CMK (cell line): ENCODE measurements at places on chromosomes 7 and 10.

GRCh38 chr7:80312139-80312661 lies 177.6 kb downstream of the GNAI1 start:
- no peak for DNase-seq

GRCh38 chr10:55368467-55368866 lies 567.4 kb upstream of the PCDH15 start:
- DNase-seq, result no peak

DNA sequence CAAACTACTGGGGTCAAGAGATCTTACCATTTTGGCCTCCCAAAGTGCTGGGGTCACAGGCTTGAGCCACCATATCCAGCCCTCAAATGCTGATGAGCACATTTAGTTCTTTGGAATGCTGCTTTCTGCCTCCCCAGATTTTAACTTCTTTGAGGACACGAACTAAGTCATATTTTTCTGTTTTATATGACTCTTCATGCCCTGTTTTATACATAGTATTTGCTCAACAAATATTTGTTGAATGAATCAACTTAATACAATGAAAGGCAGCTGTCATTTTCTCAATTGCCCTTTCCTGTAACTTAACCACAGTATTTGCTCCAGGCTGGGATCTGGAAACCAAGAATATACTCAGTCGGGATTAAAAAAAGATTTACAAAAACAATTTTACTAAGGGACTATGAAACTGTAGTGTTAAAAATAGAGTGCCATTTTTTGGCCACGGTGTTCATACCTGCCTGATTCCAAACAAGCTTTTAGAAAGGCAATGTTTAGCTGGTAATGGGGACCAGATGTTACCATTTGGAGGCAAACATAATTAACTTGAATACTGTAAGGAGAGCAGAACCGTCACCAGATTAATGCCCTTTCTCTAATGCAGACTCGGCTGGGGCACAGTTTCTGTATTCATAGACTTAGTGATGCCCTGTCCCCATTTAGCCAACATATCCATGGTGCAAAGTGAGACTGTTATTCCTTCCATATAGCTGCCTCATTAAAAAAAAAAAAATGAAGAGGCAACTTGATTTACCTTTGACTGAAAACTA lies 117.6 kb downstream of the NRP1 start:
- no peak for DNase-seq

DNA sequence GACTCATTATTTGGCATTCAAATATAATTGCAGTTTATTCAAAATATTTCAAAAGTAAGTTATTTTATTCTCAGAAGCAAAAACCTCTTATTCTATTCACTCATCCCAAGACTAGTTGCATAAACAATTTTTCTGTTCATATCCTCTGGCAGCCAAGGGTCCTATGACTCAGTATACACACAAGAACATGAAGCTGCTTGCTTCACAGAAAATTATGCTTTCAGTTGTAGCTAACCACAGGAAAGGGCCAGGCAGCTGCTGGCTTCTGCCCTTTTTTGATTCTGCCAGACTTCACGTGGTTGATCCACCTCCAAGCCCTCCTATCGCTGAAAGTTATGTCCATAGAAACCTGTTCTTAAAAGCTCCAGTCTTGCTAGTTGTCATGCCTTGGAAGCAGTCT lies 108.8 kb downstream of the ABCA13 start:
- no peak for DNase-seq

DNA sequence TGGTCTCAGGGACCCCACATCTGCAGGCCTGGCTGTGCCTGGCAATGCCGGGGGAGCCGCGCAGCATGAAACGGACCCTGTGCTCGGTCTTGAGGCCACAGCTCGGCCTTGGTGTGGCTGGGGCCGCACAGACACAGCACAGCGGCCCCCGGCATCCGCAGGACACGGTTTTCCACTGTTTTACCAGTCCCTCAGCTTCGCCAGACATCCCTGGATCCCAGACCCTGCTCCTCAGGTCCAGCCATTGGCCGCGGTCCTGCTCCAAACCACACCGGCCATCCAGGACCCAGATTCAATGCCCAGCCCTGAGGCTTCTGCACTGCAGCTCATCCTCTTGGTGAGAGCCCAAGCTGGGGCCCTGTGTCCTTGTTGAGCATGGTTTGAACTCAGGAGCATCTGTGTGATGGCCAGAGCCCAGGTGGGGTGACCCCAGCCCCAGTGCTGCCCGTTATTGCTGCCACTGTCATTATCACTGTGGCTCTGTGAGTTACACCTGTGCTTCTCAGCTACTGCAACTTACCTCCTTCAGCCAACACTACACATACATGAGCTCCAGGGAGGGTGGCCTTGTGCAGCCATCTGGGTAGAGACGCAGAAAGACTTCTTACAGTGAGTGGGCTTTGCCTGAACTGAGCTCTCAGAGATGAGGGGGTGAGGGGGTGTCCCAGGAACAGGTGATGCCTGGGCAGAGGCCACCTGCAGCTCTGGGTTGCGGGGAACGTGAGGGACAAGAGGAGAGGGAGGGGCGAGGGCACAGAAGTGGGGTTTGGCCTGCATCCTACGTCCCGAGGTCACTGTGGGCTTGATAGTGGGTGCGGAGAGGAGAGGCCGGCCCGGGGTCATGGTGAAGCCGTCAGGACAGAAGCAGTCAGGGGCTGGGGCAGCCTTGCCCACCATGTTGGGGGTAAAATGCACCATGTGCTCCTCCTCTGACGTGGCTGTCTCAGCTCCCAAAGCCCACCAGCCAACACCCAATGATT lies 567.6 kb downstream of the PTPRN2 start:
- no peak for DNase-seq

DNA sequence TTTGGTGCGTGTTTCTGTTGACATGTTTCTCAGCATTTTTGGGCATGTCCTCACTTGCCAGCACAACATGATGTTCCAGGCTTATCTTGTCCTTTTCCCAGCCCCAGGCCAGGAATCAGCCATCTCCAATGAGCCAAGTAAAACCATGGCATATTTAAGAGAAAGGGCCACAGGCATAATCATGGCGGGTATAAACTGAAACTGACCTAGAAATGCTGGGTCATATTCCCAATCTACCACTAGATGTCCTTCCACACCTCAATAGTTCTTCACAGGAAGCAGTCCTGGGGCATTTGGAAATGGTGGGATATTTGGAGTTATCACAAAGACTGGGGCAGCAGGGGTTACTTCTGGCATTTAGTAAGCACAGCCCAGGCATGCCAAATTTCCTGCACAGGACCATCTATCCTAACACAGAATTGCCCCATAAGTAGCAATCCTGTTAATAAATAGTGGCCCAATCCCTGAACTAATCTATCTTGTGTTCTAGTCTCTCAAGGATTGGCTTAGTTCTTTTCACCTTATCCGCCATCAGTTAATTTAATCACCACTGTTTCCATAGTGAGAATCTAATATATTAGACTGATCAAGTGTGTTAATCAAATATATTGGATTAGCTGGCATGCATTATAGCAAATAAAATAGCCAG lies 101.6 kb downstream of the NPSR1 start:
- peak; percentile 0 for DNase-seq

DNA sequence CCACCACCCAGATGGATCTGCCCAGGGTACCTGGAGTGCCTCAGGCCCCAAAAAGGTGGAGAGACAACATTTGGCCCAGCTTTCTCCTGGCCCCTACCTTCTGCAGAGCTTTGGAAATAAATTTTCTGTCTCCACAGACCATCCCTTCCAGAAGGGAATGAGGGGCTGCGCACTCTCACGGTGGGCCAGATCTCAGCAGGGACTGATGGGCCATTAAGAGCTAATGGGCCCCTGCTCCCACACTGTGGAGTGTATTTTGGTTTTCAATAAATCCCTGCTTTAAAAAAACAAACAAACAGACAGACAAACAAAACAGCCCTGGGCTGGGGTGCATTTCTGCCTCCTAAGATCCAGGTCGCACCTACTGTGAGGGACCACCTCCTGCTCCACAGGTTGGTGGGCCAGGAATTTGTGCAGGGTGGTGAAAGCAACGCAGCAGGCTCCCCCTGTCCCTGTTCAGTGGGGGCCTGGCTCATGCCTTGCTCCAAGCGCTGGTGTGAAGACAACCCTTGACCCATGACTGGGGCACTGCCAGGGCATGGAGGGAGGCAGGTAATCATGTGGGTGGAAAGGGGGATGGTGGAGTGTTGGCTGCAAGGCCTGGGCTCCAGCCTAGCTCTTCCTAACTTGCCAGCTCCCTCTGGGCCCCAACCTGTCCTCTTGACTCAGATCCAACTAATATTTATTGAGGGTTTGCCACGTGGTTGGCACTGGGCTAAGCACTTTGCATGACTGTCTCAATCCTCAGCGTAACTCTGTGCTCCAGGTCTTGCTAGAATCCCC lies 88.5 kb downstream of the COL13A1 start:
- DNase-seq, result no peak
